NB4 (cell line): ENCODE measurements at places on chromosomes 1 and 21.

GRCh38 chr1:1858382-1859086 is 32.4 kb downstream of the GNB1 start:
- peak; percentile 43 for DNase-seq

DNA sequence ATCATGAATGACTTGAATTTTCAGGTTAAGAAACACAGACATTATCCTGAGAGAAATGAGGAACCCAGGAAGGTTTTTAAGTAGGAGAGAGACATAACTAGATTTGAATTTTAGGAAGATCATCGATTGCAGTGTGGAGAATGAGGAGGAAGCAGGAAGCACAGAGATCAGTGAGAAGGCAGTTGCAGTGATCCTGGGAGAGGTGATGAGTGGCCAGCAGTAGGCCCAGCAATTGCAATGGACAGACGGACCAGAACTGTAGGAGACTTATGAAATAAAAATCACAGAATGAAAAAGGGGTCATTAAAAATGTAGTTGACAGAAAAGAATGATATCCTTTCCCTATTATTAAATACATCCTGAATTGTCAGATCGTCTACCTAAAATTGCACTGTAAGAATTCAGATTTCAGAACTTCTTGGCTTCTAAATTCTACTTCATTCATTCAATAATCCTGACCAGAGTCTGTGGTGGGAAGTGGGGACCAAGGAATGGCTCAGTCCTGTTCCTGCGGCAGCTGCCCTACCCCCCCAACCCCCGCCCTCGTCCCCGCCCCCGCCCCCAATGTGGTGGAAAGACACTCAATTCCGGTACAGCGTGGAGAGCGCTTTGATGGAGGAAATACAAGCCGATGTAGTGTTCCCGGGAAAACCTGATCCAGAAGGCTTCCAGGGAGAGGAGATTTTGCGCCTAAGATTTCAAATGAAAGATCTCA is 35.1 kb downstream of the SLC2A1 start:
- no peak for DNase-seq

GRCh38 chr1:77273891-77274290 is 7.9 kb upstream of the AK5 start:
- peak; percentile 24 for DNase-seq

- no peak for DNase-seq
Measured at GRCh38 chr1:39990428-39990827, 35.5 kb downstream of the MFSD2A start.

DNA sequence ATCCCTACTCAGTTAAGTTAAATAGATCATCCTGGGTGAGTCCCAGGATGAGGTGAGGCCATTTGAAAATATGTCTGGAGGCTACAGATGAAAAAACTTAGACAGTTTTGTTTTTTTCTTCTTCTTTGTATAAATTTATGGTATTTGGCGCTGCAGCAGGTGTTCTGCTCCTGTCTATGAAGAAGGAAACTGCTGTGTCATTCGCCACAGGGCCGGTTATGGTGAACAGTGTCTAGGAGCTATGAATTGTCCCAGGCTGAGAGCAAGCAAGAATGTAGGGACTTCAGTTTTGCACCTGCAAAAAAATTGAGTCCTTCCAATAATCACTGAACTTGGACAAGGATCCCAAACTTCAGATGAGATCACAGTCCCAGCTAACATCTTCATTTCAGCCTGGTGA is 674.3 kb upstream of the RGS18 start:
- no peak for DNase-seq

DNA sequence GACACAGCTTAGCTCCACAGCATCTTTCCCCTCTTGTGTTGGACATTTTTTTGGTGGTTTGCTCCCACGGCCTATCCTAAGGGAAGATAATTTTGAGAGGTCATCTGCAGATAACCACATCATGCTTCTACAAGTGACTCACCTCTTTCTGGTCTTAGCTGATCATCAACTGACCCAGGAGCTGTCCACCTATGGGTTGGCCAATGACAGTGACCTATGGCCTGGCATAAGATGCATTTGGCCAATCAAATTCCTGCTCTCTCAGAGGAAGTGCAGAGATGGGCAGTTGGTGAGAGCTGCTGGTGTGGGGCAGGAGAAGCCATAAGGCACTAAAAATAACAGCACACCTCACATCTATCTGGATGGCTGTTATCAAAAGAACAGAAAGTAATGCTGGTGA is 100.0 kb upstream of the CLDN14 start:
- DNase-seq, result no peak

- no peak for DNase-seq
Measured at GRCh38 chr1:214895011-214895600, 187.4 kb upstream of the KCNK2 start.

DNA sequence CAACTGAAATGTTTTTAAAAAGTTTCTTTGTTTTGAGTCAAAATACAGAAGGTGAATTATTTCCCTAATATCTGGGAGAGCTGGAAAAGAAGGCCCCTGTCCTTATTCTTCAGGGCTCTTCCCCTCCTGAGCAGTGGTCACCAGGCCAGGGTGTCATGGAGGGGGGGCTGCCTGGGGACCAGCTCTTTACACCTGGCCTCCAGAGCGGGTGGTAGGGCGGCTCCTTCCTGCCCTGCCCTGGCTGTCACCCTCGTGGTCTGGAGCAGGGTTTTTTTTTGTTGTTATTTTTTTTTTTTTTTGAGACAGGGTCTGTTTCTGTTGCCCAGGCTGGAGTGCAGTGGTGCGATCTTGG is 6.6 kb downstream of the SKI start:
- no peak for DNase-seq

DNA sequence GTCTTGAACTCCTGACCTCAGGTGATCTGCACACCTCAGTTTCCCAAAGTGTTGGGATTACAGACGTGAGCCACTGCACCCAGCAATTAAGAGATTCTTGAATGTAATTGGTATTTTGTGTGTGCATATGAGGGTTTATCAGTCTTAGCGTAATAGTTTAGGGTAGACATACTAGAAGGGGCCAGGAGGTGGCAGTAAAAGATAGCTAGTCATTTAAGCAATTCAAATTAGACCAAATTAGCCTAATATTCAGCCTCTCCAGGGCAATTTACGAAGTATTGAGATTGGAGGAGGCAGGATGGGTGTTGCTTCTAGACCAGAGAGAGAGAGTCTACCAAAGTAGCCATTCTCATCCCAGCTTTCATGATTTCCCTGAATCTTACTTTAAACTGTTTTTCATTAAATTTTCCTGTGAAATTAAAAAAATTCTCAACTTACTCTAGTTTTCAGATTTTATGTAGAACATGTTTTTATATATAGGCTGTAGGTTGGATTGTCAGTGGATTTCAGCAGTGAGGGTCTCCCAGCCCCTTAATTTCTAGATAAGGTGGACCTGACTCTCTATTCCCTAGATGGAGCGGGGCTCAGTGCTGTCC is 119.7 kb downstream of the HHAT start:
- peak; percentile 54 for DNase-seq

- no peak for DNase-seq
Measured at GRCh38 chr1:16189921-16190621, 22.4 kb downstream of the ARHGEF19 start.

GRCh38 chr1:114087495-114087894 is 66.2 kb downstream of the SYT6 start:
- no peak for DNase-seq

DNA sequence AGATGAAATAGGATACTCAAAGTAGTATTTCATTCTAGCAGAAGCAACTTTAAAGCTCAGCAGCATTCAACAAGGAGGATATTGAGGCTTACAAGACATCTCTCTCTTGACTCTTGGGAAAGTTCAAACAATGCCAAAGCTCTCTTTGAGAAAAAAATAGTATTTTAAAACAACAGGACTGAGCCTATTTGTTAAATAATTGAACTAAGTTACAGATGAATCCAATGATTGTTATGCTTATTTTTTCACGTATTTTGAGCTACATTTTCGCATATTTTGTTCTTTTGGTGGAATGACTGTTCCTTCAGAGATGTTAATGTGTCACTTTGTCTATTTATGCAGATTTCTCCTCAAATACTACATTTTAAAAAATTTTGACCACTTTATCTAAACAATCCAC is 200.7 kb downstream of the KCTD3 start:
- DNase-seq, result no peak

DNA sequence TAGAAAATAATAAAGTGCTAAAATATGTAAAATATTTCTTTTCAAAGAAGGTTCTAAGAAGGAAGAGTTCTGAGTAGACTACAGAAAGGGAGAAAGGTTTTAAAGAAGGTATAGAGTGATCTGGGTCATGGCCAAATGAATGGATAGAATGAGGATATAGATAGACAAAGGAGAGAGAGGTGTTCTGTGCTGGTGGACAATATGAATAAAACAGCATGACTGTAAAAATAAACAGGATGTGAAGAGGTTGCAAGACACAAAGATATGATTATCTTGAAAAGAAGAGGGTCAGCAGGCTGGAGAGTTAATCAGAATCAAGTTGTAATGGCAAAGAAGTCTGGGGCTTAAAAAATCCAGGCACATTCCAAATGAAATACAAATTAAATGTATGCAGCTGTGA is 86.7 kb upstream of the GNG4 start:
- no peak for DNase-seq

GRCh38 chr1:224497714-224498573 is 63.3 kb upstream of the WDR26 start:
- DNase-seq, result peak; percentile 84

- no peak for DNase-seq
Measured at GRCh38 chr1:246301553-246302250, 205.4 kb downstream of the SMYD3 start.

- DNase-seq, result peak; percentile 20
Measured at GRCh38 chr1:98749152-98749756, 87.7 kb downstream of the SNX7 start.

DNA sequence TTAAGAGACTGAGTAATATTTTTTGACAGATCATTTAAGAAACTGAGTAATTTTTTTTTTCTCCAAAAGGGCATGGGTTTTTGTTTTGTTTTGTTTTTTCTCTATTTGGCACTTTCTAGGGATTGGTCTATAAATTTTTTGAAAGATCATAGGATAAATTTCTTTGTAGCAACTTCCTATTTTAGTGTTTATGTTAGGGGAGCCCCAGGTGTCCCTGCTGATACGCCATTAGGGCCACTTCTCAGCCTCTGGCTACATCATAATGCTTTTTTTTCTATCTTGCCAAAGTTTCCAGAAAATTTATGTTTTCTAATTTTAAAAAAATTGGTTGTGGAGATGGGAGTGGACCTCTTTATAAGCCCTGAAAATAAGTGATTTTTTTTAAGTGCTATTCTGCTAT is 2.6 kb downstream of the GABPA start:
- DNase-seq, result no peak

- peak; percentile 14 for DNase-seq
Measured at GRCh38 chr1:20426923-20427322, 59.1 kb downstream of the CAMK2N1 start.

DNA sequence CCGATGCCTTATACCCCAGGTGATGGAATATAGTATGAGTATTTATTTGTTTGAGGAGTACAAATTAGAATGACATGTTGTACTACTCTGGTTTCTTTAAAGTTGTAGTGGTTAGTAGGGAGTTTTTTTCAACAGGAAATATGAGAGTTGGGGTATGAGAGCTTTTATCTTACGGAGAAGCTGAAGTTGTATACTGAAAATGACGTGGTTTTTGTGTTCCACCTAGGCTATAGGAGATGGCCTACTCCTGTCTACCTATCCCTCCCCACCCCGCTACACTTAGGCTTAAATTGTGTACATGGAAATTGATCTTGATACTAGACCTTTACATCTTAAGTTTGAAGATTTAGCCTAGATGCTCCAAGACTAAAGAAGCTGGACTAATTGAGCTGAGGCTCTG is 6.8 kb upstream of the HAX1 start:
- DNase-seq, result no peak
